ENCODE measurements at places on chromosomes 16 and 17. TPM values are rescaled to one million over a fixed set of nuclear protein-coding genes. Genes with fewer than 3 reads are reported as not detected.

Gene CYB5B
- total RNA-seq, result 87.4 TPM

Gene SLC25A39
- total RNA-seq, result 47.0 TPM

Gene SKAP1
- total RNA-seq, result not detected

Gene SARM1
- 3.1 TPM for total RNA-seq

Gene ITGB3
- 13.1 TPM for total RNA-seq

Gene OTOA
- not detected for total RNA-seq

Gene SERPINF2
- total RNA-seq, result under 0.01 TPM

Gene OR1A1
- not detected for total RNA-seq

Gene DNAI2
- not detected for total RNA-seq

Gene CES1
- 41.1 TPM for total RNA-seq

Measured in fibroblast of lung (primary cell).